ENCODE measurements at places on chromosomes 3 and 15.

- DNase-seq: no peak
Measured at GRCh38 chr3:186534113-186534669, 10.0 kb downstream of the CRYGS start.

- DNase-seq: peak; percentile 72
Measured at GRCh38 chr15:64443747-64444621, 16.4 kb upstream of the ZNF609 start.

DNA sequence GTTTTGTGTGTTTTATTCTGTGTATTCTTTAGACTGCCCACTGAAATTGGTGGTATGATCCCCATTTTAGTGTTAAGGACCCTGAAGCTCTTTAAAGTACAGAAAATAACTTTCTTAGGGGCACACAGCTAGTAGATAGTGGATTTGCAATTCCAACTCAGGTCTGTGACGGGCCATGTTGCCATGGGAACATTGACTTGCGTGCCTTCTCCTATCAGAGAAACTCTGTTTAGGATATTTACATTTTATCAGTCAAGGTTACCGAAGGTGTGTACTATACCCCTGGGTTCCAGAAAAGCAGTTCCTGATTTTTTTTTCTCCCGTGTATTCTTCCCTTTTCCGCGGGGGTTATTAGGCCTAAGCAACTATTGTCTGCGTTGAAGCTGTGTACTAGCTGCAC lies 19.4 kb downstream of the MYZAP start:
- peak; percentile 81 for DNase-seq

DNA sequence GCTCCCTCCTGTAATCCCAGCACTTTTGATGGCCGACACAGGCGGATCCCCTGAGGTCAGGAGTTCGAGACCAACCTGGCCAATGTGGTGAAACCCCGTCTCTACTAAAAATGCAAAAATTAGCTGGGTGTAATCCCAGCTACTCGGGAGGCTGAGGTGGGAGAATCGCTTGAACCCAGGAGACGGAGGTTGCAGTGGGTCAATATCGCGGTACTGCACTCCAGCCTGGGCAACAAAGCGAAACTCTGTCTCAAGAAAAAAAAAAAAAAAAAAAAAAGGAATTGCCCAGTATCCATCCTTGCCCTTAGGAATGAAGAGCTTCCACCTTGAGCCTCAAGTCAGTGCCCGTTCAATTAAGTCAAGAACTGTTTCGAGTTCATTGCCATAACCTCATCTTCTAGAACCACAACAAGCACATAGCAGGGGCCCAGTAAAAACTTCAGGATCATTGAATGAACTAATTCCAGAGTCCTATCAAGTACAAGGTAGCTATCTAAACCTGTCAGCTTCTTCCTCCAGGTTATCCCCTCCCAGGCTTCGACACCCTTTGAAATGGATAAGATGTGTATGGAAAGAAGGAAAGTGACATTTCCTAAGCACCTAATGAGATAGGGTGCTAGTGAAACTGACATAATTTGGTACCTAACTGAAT lies 826 bp downstream of the DBR1 start:
- DNase-seq: peak; percentile 8

DNA sequence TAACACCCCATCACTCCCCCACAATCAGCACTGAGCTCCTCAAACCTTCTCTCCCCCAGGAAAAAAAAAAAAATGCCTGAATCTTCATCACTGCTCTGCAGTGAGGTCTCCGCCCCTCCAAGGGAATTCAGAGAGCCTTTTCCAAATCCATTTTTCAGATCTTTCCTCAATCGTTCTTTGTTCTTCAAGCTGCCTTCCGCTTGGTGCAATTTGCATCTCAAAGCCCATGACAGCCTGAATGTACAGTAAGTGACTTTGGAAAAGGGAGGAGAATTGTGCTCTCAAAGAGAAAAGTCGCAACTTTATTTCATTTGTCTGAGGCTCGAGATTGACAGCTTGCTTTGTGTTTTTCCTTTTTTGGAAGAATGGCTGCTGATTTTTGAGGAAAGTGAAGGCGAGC lies 75.0 kb downstream of the CORO2B start:
- no peak for DNase-seq

DNA sequence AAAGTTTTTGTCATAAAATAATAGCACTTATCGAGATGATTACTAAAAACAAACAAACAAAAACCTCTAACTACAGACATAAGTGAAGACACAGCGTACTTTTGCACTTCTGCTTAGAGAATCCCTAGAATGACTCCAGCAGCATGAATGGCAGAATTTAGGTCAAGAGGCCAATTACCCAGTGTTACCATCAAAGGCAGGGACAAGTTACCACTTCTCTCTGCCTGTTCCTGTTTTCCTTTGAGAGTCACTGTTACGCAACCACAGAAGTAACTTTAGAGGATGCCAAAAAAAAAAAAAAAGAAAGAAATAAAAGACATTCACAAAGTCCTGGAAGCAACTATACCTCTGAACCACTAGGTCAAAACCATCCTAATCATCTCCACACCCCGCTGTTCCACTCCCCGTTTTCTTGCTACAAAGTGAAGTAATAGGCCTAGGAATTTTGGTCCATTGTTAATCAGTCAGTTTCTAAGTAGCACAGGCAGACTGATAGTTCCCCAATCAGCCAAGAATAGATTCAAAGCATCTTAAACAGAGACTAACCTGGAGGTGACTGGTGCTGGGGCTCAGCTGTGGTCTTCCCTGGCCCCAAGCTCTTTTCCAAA lies 41.9 kb downstream of the FMN1 start:
- no peak for DNase-seq

DNA sequence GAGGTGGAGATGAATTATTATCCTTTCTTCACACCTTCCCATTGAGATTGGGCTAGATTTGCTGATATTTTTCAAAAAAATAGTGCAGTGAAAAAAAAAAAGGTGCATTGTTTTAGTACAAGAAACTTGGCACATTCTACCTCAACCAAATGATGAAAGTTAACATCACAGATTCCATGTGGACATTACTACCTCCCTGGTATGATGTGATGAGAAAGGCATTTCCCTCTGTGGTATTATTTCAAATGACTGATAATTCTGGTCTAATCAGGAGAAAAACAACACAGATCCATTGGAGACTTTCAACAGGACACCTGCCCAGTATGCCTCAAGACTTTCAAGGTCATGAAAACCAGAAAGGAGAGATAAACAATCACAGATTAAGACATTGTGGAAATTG lies 313.4 kb downstream of the BCHE start:
- DNase-seq: no peak

GRCh38 chr3:13041113-13041776 lies 32.0 kb downstream of the IQSEC1 start:
- no peak for DNase-seq

DNA sequence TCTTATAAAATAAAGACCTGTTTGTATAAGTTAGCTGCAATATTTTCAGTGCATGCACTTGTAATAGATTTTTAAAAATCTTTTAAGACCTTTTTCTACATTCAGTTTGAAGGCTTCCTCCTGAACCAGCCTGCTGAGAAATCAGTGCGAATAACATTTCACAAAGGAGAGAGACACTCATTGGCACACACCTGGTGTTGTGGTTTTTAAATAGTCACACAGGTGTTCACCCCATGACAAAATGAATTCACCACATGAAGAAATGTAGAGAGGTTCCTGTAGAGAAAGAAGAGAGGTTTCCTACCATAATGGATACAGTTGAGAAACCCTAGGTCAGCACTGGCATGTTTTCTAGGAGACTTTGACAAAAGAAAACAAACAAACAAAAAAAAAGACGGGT lies 237.3 kb downstream of the CNTN6 start:
- no peak for DNase-seq

- no peak for DNase-seq
Measured at GRCh38 chr3:141446737-141447136, 40.1 kb upstream of the RASA2 start.

DNA sequence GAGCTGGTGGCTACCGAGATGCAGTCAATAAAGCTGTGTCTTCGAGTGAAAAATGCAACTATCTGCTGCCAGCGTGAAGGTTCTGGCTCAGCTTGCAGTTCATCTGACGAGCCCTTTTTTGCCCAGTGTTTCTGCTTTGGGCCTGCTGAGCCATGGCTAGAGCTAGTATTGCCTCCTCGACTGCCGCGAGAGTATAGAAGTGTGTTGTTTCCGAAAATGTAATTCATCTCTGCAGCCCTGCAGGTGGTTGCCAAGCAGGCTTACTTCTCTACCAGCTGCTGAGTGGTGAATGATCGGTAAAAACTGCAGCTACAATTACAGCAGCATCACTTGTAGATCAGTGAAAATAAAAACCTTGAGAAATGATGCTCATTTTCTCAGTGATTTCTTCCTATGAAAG lies 114.8 kb downstream of the DLG1 start:
- DNase-seq: no peak

GRCh38 chr3:157412323-157412855 lies 24.3 kb upstream of the PTX3 start:
- DNase-seq: no peak

GRCh38 chr3:27596334-27596841 lies 112.2 kb upstream of the SLC4A7 start:
- no peak for DNase-seq

GRCh38 chr3:187012609-187013051 lies 82.3 kb downstream of the ST6GAL1 start:
- DNase-seq: no peak

- DNase-seq: no peak
Measured at GRCh38 chr3:12705981-12706380, 42.1 kb upstream of the RAF1 start.

DNA sequence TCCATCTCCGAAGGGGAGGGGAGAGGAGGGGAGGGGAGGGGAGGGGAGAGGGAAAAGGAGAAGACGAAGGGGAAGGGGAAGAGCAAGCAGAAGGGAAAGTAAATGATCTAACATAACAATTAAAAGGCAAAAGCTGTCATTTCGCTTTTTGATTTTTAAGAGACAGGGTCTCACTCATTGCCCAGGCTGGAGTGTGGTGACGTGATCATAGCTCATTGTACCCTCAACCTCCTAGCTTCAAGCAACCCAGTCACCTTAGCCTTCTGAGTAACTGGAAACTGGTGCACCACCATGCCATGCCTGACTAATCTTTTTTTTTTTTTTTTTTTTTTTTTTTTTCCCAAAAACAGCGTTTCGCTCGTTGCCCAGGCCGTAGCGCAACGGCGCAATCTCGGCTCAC lies 22.6 kb downstream of the ADAM10 start:
- no peak for DNase-seq

DNA sequence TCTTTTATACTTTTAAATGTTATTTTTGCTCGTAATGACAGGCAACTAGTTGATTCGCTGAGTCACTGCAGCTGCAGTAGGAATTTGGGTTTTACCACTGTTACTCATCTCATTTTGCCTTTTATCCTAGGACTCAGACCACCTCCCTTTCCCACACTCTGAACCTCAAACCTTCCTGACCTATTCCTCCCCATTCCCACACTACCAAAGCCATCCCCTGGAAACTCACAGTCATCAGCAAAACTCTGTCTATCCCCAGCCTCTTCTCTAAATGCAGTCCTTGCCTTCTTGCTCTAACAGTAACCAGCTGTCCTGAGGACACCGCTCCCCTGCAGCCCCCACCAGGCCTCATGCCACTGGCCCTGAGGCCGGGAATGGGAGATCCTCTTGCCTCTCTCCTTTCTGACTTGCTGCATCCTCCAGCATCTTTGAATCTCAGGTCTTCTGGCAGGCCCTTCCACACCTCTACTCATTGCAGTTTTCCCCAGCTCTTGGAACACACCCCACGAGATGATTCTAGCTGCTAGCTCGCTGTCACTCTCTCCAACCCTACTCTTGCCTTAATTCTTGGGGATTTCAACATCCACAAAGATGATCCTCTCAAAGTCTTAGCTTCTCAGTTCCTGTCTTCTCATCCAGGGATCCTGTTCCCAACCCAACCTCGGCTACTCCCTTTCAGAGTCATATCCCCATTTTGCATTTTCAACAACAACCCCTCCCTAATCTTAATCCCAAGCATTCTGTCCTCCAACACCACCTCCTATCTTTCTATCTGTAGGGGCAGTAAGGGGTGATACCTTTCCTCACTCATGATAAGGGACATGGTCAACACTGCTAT lies 55.9 kb upstream of the C3orf80 start:
- no peak for DNase-seq

GRCh38 chr3:105518806-105519418 lies 152.2 kb downstream of the ALCAM start:
- peak; percentile 70 for DNase-seq

GRCh38 chr3:100310355-100310965 lies 24.1 kb upstream of the NIT2 start:
- DNase-seq: no peak

- peak; percentile 68 for DNase-seq
Measured at GRCh38 chr15:84992157-84992944, 10.7 kb downstream of the PDE8A start.

DNA sequence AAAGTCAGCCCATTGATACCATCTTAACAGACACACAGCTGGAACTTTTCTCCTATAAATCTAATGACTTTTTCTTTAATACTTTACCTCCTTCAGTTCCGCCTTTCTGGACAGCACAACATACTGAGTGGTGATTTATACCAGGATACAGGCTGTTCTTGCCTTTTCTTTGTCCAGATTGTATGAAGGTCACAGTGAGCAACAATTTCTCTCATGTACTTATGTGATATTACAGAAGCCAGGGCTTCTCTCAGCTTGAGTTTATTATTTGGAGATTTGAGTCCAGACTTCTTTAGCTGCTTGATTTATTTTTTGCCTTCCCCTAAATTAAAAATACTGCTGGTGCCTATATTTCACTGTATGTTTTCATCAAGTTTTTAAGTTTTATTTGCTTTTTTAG lies 976.0 kb downstream of the ROBO2 start:
- DNase-seq: no peak

GRCh38 chr15:48641416-48641815 lies 4.1 kb downstream of the FBN1 start:
- no peak for DNase-seq

DNA sequence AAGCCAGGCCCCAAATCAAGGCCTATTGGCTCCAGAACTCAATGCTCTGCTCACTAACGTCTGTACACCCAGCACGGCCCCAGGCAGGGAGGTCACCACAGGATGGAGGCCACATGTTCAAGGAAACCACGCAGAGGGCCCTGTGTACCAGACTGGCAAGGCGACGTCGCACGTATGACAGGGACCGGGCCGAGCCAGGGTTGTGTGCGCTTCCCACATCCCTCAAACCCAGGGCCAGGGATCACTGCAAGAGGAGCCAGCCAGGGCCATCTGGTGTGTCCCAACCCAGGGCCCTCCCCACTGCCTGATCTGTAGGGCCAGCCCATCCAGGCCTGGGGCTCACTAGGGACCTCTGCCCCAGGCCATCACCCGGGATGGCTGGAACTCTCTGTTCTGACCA lies 62.0 kb downstream of the ZNF445 start:
- no peak for DNase-seq
